Lung microvascular endothelial cell (primary cell): ENCODE measurements at places on chromosomes 5 and 9. TPM values are rescaled to one million over a fixed set of nuclear protein-coding genes. Genes with fewer than 3 reads are reported as not detected.

The GMCL2 gene
- not detected in 2 replicates for total RNA-seq

The LCN1 gene
- not detected in 2 replicates for total RNA-seq

The CCDC171 gene
- total RNA-seq: 0.20 and 0.44 TPM in 2 replicates

The PHF19 gene
- total RNA-seq: 9.3 and 22.2 TPM in 2 replicates

The IL13 gene
- total RNA-seq: not detected in 2 replicates

The GOLPH3 gene
- total RNA-seq: 37.3 and 50.0 TPM in 2 replicates

The PIP5K1B gene
- under 0.01 TPM in 1 of 2 replicates, not detected in the other for total RNA-seq

The FOXD1 gene
- 0.22 TPM in 1 of 2 replicates, not detected in the other for total RNA-seq

The BTNL3 gene
- not detected in 2 replicates for total RNA-seq

The FOXD4L3 gene
- total RNA-seq: not detected in 2 replicates

The PCDHGA2 gene
- 0.65 and 0.79 TPM in 2 replicates for total RNA-seq

The C5orf52 gene
- total RNA-seq: not detected in 2 replicates

The OR2S2 gene
- not detected in 2 replicates for total RNA-seq

The IFNA21 gene
- total RNA-seq: not detected in 2 replicates

The F2RL2 gene
- 0.22 TPM in 1 of 2 replicates, not detected in the other for total RNA-seq

The STX17 gene
- 11.6 and 11.9 TPM in 2 replicates for total RNA-seq

The PCDH12 gene
- 12.7 and 22.2 TPM in 2 replicates for total RNA-seq

The HTR4 gene
- not detected in 2 replicates for total RNA-seq

The PCDHA9 gene
- under 0.01 TPM in 2 replicates for total RNA-seq

The HBEGF gene
- total RNA-seq: 16.6 and 20.4 TPM in 2 replicates

The MOB3B gene
- 0.65 and 0.99 TPM in 2 replicates for total RNA-seq

The SREK1 gene
- 33.8 and 46.4 TPM in 2 replicates for total RNA-seq

The AQP7 gene
- not detected in 2 replicates for total RNA-seq

The NELFB gene
- total RNA-seq: 42.9 and 43.7 TPM in 2 replicates

The KCNT1 gene
- total RNA-seq: under 0.01 TPM in 1 of 2 replicates, not detected in the other

The DND1 gene
- total RNA-seq: under 0.01 and 0.22 TPM in 2 replicates

The DNLZ gene
- 14.6 and 14.9 TPM in 2 replicates for total RNA-seq

The PRELID2 gene
- total RNA-seq: 18.7 and 24.4 TPM in 2 replicates

The CCL27 gene
- not detected in 2 replicates for total RNA-seq

The CYSRT1 gene
- under 0.01 and 0.20 TPM in 2 replicates for total RNA-seq

The DMRTA1 gene
- total RNA-seq: under 0.01 TPM in 2 replicates

The CPLANE1 gene
- 8.3 and 13.3 TPM in 2 replicates for total RNA-seq

The ACOT12 gene
- total RNA-seq: not detected in 2 replicates

The QRFP gene
- total RNA-seq: not detected in 2 replicates

The CAMK4 gene
- under 0.01 and 0.44 TPM in 2 replicates for total RNA-seq

The SVEP1 gene
- under 0.01 TPM in 2 replicates for total RNA-seq

The LCP2 gene
- 0.20 and 0.22 TPM in 2 replicates for total RNA-seq

The UGT3A1 gene
- total RNA-seq: not detected in 2 replicates

The FRMD3 gene
- total RNA-seq: 2.4 and 6.8 TPM in 2 replicates

The OTP gene
- not detected in 2 replicates for total RNA-seq

The TLX3 gene
- total RNA-seq: not detected in 2 replicates

The C9 gene
- under 0.01 TPM in 2 replicates for total RNA-seq

The LRRC70 gene
- total RNA-seq: 38.6 and 81.5 TPM in 2 replicates

The ITK gene
- total RNA-seq: not detected in 2 replicates

The MYOZ3 gene
- 0.22 and 0.40 TPM in 2 replicates for total RNA-seq

The RGMB gene
- total RNA-seq: 6.3 and 7.0 TPM in 2 replicates

The FAM221B gene
- not detected in 2 replicates for total RNA-seq

The RAB3C gene
- total RNA-seq: under 0.01 and 0.22 TPM in 2 replicates

The ANXA2R gene
- total RNA-seq: 6.5 and 7.2 TPM in 2 replicates

The PHYKPL gene
- 27.9 and 44.6 TPM in 2 replicates for total RNA-seq

The PTPRD gene
- total RNA-seq: 1.2 and 2.4 TPM in 2 replicates

The IRGM gene
- not detected in 2 replicates for total RNA-seq

The FOXD4L4 gene
- under 0.01 TPM in 2 replicates for total RNA-seq

The MOCS2 gene
- total RNA-seq: 15.5 and 17.0 TPM in 2 replicates

The FUBP3 gene
- 24.4 and 27.8 TPM in 2 replicates for total RNA-seq

The BAAT gene
- total RNA-seq: not detected in 2 replicates

The CDH9 gene
- not detected in 2 replicates for total RNA-seq

The LPAR1 gene
- not detected in 2 replicates for total RNA-seq

The RASEF gene
- under 0.01 TPM in 2 replicates for total RNA-seq
